ENCODE measurements at places on chromosomes 12 and 14. TPM values are rescaled to one million over a fixed set of nuclear protein-coding genes. Genes with fewer than 3 reads are reported as not detected.

The ADAM21 gene
- total RNA-seq = 0.43 TPM

- no peak for DNase-seq
Observed at GRCh38 chr12:39392154-39392925, 50.6 kb downstream of the KIF21A start.

DNA sequence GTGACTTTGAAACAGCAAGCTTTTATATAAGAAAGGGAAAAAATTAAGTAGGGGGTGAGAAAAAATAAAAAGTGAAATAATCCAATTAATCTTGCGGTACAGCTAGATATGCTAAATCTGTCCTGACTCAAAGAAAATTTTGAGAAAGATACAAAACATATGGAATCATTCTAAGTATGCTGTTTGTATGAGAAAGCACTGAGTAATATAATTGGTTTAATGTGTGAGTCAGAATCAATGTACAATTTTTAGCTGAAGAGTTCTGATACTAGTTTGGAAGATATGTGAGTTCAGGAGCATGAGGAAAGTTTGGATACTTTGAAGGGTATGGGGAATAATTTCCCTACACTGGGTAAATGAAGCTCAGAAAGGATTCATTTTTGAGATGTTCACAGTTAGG is 190.9 kb upstream of the RASSF8 start:
- DNase-seq = no peak

DNA sequence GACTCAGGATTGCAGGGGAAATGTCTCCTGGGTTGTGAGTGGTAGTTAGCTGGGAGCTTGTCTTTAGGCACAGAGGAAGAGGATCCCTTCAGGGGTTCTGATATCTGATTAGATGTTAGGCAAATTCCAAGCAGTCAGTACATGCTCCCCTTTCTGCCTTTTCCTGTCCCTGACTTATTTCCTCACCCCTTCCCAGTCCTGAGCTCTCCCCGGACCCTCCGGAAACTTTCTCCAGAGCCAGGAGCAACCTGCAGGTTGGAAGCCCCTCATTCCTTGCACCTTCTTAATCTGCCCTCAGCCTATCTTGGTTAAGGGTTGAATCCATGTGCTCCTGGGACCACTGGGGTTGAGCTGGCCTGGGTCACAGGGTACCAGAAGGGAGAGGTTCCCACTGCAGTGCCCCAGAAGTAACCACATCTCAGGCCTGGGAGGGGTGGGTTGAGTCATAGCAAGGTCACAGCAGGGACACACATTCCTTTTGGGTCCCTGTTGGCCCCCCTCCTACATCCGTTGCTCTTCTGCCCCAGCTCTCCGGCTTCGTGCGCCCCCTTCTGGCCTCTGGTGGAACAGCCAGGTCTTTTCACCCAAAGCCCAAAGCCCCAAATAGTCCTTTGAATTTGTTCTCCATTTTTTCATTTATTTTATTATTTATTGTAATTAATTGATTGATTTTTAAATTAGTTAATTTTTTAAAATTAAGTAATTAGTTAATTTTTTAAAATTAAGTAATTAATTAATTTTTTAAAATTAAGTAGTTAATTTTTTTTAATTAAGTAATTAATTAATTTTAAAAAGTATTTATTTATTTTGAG is 1.8 kb downstream of the IGFBP6 start:
- DNase-seq = peak; percentile 95

- DNase-seq = no peak
Observed at GRCh38 chr12:99079811-99080210, 434.7 kb downstream of the APAF1 start.

- no peak for DNase-seq
Observed at GRCh38 chr12:11162502-11162901, 8.5 kb upstream of the SMIM10L1 start.

GRCh38 chr12:851343-851742 is 98.2 kb downstream of the RAD52 start:
- peak; percentile 33 for DNase-seq

- DNase-seq = no peak
Observed at GRCh38 chr14:101073598-101073965, 170.1 kb upstream of the RTL1 start.

DNA sequence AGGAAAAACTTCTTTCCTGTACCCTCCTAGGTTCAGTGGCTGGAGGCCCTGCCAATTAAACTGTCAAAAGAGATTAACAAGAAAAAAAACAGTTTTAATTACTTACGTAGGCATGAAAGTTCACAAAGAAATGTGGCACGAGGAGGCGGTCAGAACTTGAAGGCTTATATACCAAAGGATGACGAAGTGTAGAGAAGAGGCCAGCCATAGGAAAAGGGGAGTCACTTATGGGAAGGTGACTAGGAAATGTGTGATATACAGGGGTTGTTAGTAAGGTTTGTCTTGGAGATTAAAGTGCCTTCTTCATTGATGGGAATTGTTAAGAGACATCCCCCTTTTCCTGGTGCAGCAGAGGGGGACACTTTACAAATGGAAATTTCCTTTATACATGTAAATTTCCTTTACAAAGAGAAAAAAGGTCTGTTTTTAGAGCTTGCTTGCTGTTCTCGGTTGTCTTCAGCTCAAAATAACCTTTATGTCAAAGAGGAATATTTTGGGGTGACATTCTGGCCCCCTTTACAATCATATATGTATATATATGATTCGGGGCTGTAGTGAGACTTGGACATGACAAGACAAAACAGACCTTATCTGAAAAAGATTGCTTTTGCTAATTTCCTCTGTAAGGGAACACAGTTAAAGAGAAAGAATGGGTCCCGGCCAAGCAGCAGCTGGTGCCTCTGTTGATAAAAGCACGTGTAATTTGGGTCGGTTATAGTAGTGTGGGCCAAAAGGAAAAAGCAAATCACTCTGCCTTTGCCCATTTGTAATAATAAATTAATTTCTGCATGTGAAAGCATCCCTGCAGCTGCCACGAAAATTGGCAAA is 38.6 kb downstream of the SYNE2 start:
- DNase-seq = peak; percentile 73

- no peak for DNase-seq
Observed at GRCh38 chr14:93430315-93431035, at the start of gene UNC79. Gene UNC79, plus strand, starts transcription at chr14:93430939. Its CDS starts 91 bp downstream, at chr14:93431030.

- no peak for DNase-seq
Observed at GRCh38 chr12:3341594-3341993, 149.4 kb upstream of the PRMT8 start.

GRCh38 chr12:121443193-121443870 is 43.4 kb downstream of the RNF34 start:
- peak; percentile 71 for DNase-seq

DNA sequence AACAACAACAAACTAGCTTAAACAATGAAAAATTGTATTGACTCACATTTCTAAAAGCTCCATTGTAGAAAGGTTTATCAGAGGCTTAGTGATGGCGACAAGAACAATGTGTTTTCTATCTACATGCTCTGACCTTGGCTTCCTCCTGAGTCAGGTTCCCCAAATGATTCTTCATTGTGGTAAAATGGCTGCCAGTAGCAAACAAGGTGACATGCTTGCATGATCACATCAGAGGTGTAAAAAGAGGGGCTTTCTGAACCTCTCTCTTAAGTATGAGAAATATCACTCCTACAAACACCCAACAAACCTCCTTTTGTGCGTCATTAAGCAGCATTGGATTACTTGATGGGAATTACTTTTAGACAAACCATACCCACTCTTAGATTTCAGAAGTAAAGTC is 252.4 kb upstream of the SYT1 start:
- DNase-seq = no peak
